Stimulated activated CD8-positive, alpha-beta memory T cell treated with anti-CD3 and anti-CD28 coated beads, Interleukin-12 subunit alpha, Interleukin-12 subunit beta, amount 100 ng/mL, for 1 hour (primary cell): ENCODE measurements at places on chromosomes 4 and X.

DNA sequence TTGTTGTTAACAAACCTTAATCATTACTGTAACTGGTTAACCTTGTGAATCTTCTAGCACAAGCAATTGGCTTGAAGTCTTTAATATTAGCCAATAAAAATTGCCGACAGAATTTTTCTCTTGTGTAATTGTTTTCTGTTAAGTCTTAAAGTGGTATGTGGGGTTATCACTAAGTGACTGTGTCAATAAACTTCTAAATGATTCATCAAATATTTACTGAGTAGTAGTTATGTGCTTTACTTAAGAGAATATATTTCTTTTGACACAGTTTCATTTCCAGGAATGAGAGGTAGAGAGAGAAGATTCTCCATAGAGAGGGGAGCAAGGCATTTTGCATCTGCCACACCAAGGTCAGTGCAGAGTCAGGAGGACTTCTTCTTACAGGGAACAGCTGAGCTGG is 2361.6 kb upstream of the AGA start:
- no peak for DNase-seq

DNA sequence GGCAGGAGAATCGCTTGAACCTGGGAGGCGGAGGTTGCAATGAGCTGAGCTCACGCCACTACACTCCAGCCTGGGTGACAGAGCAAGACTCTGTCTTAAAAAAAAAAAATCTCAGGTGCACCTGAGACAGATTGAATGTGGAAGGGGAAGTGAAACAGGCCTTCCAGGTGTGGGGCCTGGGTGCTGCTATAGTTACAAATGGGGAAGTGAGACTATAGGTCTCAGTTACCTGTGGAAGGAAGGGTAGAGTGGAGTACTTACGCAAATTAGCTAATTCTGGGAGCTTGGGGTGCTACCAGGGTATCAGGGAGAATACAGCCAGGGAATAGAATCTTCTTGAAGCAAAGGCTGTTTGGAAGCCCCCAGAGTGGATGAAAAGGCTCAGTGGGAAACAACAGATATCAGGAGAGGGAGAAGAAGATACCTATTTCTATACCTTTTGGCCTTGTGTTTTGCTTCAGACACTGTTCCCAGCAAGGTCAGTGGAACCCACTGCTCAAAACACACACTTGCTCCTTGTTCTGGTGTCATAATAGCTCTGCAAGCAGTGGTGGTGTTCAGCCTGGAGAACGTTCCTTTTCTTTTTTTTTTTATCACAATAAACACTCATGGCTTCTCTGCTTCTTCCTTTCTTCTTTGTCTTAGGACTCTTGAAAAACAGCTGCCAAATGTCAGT is 7.0 kb downstream of the CD38 start:
- DNase-seq, result no peak

DNA sequence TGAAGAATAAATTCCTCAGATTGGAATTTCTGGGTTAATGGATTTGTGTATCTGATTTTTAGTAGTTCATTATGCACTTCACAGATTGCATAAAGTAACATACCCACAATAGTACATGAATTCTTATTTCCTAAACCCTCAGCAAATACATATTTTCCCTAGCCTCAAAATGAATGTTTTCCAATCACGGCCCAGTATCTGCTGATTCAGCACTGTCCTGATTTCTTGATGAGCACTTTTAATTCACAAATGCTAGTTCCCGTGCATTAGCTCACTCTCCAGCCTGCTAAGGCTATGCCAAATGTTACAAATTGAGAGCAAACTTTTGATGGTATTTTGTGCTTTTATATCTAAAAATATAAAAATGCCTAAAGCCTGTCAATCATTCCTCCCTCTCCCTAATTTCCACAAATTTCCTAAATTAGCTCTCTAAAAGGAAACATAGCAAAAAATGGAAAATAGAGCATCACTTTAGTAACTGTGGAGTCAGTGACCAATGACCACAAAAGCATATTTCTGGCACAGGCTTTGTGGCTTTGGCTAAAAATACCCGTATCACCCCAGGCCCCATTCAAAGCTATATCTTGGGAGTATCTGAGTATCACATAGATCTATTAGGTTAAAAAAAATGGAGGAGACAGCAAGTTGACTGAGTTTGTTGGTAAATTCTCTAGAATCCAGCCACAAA is 75.5 kb downstream of the NAF1 start:
- DNase-seq, result no peak

GRCh38 chr4:21954916-21955315 is 6.3 kb upstream of the KCNIP4 start:
- DNase-seq, result no peak

- no peak for DNase-seq
Measured at GRCh38 chrX:12505127-12505526, 286.1 kb upstream of the PRPS2 start.

GRCh38 chr4:8876982-8877779 is 5.5 kb upstream of the HMX1 start:
- no peak for DNase-seq

GRCh38 chr4:90219822-90220221 is 92.6 kb downstream of the CCSER1 start:
- DNase-seq, result no peak

DNA sequence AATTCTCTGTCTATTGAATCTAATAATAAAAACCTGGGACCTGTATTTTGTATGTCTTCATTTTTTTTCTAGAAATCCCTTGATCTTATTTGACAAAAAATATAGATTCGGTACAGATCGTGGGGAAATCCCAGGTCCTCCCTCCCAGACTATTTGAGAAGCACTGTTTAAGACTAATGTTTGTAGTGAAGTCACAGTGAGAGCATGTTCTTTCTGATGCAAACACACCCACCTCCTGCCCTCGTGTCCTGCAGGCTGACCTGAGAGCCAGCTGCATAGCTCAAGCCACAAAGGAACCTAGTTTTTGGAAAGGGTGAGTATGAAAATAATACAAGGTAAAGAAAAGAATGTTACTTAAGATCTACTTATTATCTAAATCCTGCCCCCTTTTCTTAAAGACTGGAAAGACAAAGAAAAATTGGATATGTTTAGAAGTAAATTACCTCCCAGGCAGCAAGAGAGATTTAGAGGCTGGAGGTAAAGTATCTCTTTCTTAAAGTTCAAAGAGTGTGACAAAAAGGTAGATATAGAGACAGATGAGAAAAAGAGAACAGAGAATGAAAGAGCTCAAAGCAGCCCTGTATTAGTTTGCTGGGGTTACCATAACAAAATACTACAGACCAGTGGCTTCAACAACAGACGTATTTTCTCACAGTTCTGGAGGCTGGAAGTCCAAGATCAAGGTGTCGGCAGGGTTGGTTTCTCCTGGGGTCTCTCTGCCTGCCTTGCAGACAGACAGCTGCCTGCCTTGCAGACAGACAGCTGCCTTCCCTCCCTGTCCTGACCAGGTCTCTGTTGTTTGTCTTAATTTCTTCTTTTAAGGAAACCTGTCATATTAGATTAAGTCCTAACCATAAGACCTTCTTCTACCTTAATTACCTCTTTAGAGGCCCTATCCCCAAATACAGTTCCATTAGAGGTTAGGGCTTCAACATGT is 20.4 kb upstream of the DCTD start:
- no peak for DNase-seq

DNA sequence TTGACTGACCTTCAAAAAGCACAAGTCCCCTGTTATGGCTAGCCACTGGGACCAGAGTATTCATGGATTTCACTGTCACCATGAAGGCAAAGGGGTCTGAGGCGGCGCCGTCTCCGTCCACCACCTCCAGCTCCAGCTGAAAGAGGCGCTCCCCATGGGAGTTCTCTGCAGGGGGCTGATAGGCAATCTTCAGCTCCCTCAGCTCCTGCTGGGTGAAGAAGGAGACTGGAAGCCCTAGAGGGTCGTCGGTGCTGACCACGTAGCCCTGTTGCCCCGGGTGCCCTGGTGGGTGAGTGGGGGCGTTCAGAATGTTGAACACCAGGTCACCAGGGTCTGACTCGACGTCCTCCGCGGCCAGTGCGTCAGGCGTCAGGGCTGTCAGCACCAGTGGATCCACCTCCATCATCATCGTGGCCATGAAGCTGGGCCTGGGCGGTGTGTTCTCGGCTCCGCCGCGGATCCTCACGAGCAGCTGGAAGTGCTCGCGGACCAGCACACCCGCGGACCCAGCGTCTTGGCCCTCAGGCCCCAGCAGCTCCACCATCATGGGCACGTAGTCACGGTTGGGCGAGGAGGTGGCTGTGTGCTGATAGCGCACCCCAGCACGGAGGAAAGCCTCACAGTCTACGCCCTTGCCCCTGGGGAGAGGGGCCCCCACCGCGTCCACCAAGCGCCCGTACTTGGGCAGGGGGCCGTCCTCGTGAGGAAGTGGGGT is 987 bp downstream of the FREM3 start:
- no peak for DNase-seq

DNA sequence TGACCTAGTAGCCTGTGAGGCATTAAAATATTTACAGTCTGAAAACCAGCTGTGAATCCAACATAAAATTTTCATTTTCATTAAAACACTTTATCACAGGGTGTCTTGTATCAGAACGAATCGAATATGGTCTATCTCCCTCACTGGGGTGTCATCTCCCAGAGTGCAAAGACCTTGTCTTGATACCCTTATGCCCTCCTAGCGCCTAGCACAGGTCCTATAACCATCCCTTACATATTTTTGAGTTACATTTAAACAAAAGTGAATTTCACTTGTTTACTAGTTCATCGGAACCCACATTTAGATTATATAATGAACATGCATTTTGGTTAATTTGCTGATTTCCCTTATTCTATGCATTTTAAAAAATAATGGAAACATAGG is 14.0 kb downstream of the DIPK2B start:
- no peak for DNase-seq

DNA sequence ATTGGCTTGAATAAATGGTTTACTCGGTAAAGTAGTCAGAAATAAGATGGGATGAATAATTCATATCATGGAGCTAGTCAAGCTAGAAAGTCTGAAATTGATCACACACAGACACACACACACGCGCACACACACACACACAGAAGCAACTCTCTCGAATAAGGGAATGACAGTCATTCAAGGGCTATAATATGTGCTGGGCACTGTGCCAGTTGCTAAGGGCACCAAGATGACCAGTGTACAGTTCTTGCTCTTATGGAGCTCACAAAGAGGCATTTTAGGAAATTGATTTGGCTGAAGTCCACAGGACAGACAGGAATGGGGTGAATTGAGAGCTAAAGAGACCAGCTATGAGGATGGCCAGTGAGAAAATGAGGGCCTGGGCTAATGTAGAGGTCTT is 34.2 kb upstream of the SH3D19 start:
- DNase-seq, result no peak

DNA sequence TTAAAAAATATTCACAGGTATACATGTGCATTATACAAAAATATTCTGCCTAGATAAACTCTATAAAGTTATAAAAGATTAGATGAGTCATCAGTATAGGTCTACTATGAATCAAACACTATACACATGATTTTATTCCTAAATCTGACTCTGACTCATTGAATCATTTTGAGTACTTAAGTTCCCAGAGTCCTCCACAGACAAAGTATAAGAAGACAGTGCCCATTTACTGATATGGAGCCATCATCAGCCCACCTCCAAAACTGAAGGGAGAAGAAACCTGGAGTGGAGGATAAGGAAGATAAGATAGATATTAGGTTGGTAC is 28.7 kb upstream of the ANTXR2 start:
- DNase-seq, result no peak

DNA sequence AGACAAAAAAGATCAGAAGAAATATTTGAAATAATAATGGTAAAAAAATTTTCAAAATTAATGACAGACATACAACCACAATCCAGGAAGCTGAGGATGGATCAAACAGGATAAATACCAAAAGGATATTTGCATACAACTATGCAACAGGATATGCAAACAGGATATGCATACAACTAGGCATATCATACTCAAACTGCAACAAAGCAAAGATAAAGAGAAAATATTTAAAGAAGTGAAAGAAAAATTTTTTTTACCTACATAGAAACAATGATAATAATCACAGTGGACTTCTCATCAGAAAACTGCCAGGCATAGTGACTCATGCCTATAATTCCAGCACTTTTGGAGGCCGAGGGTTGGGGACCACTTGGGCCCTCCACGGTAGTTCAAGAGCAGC is 11.3 kb upstream of the DHX15 start:
- DNase-seq, result no peak

DNA sequence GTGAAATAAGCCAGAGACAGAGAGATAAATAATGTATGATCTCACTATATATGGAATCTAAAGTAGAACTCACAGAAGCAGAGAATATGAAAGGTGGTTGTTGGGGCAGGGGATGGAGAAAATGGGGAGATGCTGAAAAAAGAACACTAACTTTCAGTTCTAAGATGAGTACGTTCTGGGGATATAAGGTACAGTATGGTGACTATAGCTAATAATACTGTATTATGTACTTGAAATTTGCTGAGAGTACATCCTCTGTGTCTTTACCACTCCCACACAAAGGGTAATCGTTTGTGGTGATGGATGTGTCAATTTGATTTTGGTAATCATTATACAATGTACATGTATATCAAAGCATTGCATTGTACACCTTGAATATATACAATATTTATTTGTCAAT is 6.6 kb downstream of the FBXL5 start:
- DNase-seq, result no peak

- DNase-seq, result no peak
Measured at GRCh38 chrX:24728530-24728929, 34.8 kb downstream of the POLA1 start.

DNA sequence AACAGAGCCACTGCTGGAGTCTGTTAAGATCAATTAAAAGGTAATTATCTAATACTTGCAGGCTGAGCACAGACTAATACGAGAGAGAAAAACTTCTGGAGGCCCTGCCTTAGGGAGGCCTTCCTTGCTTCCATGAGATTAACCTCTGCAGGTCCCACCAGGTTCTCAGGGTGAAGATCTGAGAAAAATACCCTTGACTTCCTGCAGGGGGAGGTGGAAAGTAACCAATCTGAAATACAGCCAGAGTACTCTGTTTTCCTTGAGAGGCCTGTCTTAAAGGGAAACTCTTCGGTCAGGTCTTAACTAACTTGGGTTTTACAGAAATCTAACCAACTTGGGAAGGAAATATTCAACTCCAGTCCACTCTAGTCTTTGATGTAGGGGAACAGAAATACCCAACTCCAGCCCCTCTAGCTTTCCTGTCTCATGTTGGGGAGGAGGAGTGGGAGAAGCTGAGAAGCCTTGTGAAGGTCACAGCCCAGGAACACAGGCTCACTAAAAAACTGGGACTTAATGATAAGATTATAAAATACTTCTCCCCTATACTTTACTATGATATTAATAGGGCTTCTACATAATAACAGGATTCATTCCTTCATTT is 77.1 kb downstream of the TBCK start:
- DNase-seq, result no peak

DNA sequence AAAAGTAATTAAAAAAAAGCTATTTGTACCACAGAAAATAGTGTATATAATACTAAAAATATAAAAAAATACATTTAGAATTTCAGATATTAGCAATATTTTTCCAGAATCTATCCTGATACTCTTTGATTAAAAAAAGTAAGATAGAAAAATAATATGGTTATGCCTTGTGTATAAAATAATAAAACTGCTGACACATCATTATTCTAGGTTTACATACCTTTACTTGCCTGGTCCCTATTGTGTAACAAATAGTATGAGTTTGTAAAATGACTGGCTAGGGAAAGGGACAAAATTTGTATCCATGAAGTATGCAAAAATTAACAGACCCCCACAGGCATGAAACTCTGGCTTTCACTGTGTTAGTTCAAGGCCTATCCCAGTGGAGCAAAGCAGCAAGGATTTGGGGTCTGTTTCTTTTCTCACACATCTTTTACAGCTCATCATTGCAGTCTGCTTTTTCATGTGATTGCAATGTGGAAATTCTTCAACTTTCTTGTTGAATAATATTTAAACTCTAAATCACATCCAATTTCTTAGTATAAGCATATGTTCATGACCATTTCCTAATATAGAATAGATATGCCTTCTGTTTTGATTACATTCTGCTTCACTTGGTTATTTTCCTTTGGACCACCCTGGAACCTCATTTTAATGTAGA is 136.7 kb upstream of the PCDH18 start:
- DNase-seq, result no peak
